ENCODE measurements at places on chromosomes 16 and 17.

- DNase-seq, result no peak
Observed at GRCh38 chr17:13490906-13491482, 110.7 kb downstream of the HS3ST3A1 start.

- peak; percentile 21 for DNase-seq
Observed at GRCh38 chr16:49345829-49346228, 27.8 kb upstream of the C16orf78 start.

GRCh38 chr17:7340179-7340578 lies 3.9 kb downstream of the ACAP1 start:
- DNase-seq, result no peak

- no peak for DNase-seq
Observed at GRCh38 chr17:41223821-41224220, 2.6 kb upstream of the KRTAP9-2 start.

GRCh38 chr17:48472411-48473281 lies 42.6 kb upstream of the SKAP1 start:
- DNase-seq, result peak; percentile 58

GRCh38 chr17:61639818-61640217 lies 48.8 kb upstream of the NACA2 start:
- no peak for DNase-seq

GRCh38 chr17:19397556-19398041 lies 10.6 kb upstream of the MFAP4 start:
- DNase-seq, result no peak

DNA sequence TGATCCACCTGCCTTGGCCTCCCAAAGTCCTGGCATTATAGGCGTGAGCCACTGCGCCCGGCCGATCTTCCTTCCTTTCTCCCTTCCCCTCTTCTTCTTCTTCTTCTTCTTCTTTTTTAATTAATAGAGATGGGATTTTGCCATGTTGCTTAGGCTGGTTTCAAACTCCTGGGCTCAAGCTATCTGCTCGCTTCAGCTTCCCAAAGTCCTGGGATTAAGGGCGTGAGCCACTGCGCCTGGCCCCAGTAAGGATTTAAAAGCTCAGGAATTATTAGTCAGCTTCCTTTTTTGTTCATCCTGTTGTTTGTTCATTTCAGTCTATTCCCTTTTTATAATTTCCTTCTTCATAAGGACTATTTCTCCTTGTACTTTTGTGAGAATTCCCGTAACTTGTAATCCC lies 32.7 kb upstream of the LRRC37A start:
- DNase-seq, result no peak

- DNase-seq, result peak; percentile 91
Observed at GRCh38 chr17:38464723-38465390, 36.6 kb downstream of the ARHGAP23 start.

- DNase-seq, result no peak
Observed at GRCh38 chr16:9922441-9922840, 259.8 kb downstream of the GRIN2A start.

- DNase-seq, result no peak
Observed at GRCh38 chr16:6377956-6378355, 954.7 kb upstream of the RBFOX1 start.

- DNase-seq, result no peak
Observed at GRCh38 chr17:35666967-35667532, 64.4 kb upstream of the RASL10B start.

GRCh38 chr16:66517586-66518263 lies 32.2 kb downstream of the TK2 start:
- DNase-seq, result no peak

DNA sequence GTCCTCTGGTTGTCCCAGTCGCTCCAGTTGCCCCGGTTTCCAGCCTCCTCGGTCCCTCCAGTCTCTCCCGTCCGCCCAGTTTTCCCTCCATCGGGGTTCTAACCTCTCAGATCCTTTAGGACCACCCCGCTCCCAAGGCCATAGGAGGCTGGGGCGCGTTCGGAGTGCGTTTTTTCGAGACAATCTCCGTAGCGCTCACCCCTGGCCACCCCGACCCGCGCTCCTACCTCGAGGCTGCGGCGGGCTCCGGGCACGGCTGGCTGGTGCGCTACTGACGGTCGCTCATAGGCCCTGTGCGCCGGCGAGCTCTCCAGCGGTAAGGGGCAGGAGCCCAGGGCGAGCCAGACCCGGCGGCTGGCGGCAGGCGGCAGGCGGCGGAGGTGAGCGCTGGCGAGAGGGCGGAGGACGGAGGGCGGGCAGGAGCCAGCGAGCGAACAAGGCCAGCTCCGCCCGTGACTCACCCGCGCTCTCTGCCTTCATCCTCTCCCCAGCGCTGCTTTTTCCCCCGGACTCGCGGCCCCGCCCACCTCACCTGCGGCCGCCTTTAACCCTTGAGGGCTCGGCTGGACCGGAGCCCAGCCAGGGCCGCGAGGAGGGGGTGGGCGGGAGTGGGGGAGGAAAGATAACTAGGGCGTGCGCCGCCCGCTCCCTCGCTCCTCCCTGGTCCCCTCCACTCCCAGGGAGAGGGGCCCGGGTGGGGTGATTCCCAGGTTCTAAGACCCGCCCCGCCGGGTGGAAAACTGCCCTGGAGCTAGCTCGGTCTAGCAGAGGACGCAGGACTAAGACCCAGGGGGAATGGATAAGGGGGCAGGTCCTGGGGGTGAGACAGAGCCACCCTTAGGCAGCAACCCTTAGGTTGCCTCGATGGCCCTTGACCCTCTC lies at the start of gene SP6:
TSS of gene SP6 (minus strand) at position 472 of the 882 bp plus-strand sequence. CDS start 2,734 bp downstream, outside the sequence.
- DNase-seq, result peak; percentile 98

- DNase-seq, result no peak
Observed at GRCh38 chr17:13283606-13284005, 265.8 kb upstream of the ELAC2 start.

- DNase-seq, result no peak
Observed at GRCh38 chr17:57902117-57902799, 52.4 kb upstream of the MRPS23 start.

GRCh38 chr17:48596000-48596734 lies 2.6 kb upstream of the HOXB5 start:
- no peak for DNase-seq

- no peak for DNase-seq
Observed at GRCh38 chr17:27106347-27106981, 187.4 kb upstream of the WSB1 start.

DNA sequence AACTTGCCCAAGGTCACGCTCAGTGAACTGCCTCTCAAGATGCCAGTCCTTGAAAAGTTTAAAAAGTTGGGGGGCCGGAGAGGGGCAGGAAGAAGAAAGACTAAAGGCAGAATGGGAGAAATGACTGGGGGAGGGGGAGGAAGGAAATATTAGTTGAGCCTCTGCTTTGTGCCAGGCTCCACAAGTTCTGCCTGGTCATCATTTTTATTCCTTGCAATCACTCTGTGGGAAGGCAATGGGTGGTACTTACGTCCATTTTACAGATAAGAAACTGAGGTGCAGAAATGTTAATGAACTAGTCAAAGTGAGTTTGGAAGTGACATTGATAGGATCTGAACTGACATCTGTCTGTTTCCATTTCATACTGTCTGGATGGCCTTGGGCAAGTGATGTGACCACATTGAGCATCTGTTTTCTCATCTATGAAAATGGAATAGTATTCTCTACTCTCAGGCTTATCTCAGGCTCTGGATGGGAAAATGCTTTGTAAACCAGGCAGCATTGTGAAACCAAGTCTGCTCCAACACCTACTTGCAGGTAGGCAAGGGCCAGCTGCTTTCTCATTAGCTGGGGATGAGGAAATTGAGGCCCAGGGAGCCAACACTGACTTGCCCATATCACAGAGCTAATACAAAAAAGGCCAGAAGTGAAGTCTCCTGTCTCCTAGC lies 19.2 kb downstream of the ASIC2 start:
- DNase-seq, result no peak

- no peak for DNase-seq
Observed at GRCh38 chr17:43428524-43428923, 29.7 kb downstream of the ARL4D start.

- DNase-seq, result peak; percentile 89
Observed at GRCh38 chr17:57255776-57256681, at the start of gene MSI2. Gene MSI2, plus strand, starts transcription at chr17:57256523. Its CDS starts 220 bp downstream, at chr17:57256743.

GRCh38 chr17:15083225-15083624 lies 181.9 kb downstream of the PMP22 start:
- no peak for DNase-seq

- DNase-seq, result no peak
Observed at GRCh38 chr17:4514206-4514605, 15.5 kb downstream of the SPNS2 start.

GRCh38 chr17:32259586-32259985 lies 6.0 kb upstream of the RHBDL3 start:
- DNase-seq, result peak; percentile 71

DNA sequence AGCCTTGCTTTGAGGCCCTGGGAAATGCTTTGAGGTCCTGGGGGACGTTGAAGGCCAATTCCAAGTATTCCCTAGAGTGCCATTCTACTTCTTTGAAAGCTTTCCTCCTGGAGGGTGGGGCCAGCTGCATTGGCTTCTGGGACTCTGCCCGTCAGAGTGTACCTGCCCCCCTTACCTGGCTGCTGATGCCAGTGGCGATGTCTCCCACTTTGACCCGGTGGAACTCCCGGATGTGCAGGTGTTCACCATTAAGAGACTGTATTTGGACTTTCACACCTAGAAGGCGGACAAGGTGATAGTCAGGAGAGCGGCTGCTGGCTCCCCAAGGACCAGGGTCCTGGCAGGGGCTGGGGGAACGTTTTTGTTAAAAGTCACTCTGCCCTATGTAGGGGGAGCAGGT lies 3.1 kb upstream of the SPATA32 start:
- DNase-seq, result no peak

- peak; percentile 71 for DNase-seq
Observed at GRCh38 chr16:1363501-1364041, 11.8 kb downstream of the GNPTG start.

DNA sequence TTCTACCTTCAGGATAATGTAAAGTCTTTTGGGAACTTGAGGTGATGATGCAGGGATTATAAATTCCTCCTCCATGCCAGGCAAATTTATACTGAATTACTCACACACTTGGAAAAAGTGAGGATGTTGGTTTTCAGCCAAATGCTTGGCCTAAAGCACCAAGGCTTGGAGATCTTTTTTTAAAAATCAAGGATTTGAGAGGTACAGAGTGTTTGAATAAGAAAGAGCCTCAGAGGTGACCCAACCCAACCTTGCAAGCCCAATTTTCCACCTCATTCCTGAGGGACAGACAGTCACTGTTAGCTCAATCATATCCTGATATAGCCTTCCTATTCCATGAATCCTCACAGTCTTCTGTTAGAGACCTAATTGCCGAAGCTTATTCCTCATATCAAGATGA lies 14.0 kb downstream of the GRIN2A start:
- DNase-seq, result no peak

DNA sequence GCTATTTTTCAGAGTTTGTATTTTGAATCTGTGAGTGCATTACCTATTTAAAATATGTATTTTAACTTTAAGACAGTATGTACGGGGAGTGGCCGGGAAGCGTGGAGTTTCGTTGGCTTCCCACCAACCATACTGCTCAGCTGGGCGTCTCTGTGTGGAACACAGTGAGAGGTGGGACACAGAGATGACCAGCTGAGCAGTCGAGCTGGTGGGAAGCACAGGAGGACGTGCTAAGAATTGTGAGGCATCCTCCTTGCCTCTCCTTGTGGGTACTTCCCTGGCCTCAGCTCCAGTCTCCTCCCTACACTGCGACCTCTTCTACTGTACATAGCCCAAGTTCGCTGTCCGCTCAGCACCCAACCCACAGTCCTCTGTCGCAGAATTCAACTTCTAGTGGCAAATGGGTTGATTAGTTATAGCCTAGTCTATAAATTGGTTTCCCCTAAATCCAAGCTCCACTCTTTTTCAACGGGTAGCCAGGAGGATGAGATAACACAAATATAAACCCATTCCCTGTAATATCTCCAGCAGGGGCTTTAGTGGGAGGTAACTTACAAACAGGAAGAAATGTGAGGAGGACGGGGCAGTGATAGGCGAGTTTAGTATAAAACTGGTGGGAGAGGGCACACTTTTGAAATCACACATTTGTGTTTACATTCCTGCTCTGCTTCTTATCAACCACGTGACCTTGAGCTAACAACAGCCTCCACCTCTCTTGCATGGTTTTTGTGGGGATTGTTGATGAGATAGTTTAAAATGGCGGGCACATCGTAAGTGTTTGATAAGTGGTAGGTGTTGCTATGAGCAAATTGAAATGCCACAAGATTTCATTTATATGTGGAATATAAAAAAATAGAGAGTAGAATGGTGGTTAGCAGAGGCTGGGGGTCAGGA lies 211.9 kb upstream of the HS3ST3A1 start:
- DNase-seq, result no peak

DNA sequence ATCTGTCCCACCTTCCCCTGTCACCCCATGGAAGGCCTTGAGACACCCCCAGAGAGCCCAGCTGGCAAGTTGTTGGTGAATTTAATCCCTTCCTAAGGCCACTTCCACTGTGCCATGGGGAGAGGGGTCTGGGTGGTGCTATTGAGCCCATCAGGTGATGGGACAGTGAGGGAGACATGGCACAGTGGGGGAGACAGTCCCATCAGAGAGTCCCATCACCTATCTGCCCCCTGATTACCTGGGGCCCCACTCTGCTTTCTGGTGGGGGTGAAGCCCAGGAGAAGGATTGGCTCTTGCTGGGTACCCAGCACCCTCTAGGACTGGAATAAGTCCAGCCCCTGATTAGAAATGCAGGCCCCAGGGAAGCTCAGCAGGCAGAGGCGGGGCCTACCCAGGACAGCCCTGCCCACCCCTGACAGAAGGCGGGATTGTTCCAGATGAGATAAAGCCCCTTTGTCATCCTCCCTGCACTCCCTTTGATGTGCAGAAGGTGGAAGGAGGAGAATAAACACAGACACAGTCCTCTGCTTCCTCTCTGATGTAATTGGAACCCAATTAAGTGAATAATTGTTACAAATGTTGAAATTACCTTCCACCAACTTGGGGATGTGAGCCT lies 18.9 kb downstream of the TMEM132E start:
- no peak for DNase-seq

DNA sequence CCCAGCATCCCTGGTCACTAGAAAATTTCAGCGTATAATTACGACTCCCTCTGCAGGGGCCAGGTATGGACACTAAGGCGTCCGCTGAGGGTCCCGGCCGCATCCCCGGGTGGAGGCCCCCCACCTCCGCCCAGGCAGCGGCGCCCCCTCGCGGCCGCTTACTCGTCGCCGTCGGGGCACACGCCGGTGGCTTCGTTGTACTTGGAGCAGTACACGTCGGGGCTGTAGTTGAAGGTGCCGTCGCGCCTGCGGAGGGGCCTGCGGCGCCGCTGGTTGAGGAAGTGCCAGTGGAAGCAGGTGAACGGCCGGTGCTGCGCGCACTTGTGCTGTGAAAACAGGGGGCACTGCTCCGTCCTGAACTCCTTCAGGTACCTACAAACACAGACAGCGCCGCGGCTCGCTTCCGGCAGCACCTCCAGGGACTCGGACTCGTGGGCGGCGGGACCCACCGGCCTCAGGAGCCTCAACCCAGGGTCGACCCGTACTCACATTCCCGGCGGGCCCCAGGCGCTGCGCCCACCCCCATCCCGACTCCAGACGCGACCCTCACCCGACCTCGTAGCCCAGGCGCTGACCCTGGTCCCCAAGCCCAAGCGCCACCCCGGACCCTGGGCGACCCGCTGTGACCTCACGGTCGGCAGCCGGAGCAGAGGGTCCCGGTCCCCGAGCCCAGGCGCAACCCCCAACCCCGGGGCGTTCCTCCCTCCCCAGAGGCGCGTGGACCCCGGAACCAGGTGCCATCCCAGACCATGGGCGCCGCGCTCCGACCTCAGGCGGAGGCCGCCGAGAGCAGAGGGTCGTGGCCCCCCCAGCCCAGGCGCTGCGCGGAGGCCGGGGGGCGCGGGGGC lies 596 bp downstream of the UNKL start:
- DNase-seq, result no peak

- no peak for DNase-seq
Observed at GRCh38 chr16:52592778-52593177, 45.8 kb upstream of the TOX3 start.

- no peak for DNase-seq
Observed at GRCh38 chr16:23786964-23787561, 32.2 kb downstream of the CHP2 start.

GRCh38 chr17:40139566-40140058 lies 725 bp upstream of the CASC3 start:
- DNase-seq, result no peak

Measured in H54 (cell line).